ENCODE measurements at places on chromosomes 13 and 19.

- DNase-seq = no peak
Observed at GRCh38 chr13:72100339-72100738, 233.3 kb upstream of the DACH1 start.

GRCh38 chr13:45439008-45439407 is 20.8 kb upstream of the SLC25A30 start:
- no peak for DNase-seq

DNA sequence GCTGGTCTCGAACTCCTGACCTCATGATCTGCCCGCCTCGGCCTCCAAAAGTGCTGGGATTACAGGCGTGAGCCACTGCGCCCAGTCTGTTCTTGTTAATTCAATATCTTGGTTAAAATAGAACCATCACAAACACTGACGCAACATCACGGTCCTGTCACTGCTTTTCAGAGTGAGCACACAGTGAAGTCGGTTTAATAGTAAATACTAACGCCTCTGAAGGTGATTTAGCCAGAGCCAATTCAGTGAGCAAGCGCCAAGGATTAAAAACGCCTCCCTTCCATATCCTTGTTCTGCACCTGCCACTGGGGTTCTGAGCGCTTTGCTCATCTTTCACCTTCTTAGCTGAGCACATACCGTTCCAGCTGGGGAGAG is 30.3 kb downstream of the LAMP1 start:
- DNase-seq = no peak

DNA sequence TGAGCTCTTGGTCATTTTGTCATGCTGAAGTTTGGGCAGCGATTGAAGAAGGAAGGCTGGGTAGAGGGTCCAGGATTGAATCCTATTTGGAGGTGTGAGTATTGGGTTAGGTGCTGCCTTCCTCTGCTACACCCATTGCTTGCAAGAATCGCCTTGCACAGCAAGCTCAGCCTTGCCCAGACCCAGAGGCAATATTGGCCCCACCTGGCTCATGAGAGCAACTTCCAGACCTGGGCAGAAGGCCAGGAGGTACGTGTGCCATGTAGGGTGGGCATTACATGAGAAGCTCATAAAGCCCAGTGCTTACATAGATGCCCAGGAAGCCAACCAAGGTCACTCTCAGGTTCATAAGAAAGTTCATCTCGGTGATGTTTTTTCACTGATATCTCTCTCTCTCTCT is 718.0 kb downstream of the EFNB2 start:
- no peak for DNase-seq

GRCh38 chr13:112259511-112259910 is 116.6 kb upstream of the SPACA7 start:
- no peak for DNase-seq

DNA sequence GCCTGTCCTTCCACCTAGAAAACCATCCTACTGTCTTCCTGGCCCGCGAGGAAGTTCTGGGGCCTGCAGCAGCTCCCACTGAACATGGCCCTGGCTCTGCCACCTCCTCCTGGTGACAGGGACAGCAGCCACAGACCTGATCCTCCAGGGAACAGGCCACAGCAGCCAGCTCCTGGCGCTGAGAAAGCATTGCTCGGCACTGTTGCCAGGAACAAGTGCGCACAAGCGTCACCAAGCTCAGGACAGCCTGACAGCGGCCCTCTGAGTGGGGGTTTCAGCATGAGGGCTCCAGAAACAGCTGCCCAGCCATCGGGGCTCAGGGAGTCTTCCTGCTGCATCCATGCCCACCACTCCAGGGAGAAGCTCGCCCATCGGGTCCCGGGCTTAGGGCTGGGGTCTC is 21.9 kb downstream of the AP3D1 start:
- DNase-seq = no peak

DNA sequence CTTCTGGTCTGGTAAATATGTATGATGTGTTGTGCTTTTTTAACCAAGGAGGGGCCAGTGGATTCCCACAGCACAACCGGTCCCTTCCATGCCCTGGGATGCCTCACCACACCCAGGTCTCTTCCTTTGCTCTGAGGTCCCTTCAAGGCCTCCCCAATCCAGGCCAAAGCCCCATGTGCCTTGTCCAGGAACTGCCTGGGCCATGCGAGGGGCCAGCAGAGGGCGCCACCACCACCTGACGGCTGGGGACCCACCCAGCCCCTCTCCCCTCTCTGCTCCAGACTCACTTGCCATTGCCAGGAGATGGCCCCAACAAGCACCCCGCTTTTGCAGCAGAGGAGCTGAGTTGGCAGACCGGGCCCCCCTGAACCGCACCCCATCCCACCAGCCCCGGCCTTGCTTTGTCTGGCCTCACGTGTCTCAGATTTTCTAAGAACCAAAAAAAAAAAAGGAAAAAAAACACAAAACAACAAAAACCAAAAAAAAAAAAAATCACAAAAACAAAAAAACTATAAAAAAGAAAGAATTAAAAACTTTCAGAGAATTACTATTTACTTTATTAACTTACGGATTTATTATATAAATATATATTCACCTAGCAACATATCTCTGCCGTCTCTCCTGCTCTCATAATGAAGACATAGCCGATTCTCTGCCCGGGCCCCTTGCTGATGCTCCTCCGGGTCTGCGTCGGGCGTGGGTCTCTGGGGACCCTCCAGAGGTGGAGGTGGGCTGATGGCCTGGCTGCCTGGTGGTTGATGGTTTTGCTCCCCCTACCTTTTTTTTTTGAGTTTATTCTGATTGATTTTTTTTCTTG is 14.4 kb downstream of the CAPN12 start:
- peak; percentile 21 for DNase-seq

GRCh38 chr13:79799059-79799867 is 318.3 kb downstream of the NDFIP2 start:
- DNase-seq = no peak

- DNase-seq = no peak
Observed at GRCh38 chr13:44433863-44434765, 60.5 kb downstream of the SERP2 start.

GRCh38 chr19:45645631-45646344 is 6.6 kb upstream of the EML2 start:
- DNase-seq = peak; percentile 43

DNA sequence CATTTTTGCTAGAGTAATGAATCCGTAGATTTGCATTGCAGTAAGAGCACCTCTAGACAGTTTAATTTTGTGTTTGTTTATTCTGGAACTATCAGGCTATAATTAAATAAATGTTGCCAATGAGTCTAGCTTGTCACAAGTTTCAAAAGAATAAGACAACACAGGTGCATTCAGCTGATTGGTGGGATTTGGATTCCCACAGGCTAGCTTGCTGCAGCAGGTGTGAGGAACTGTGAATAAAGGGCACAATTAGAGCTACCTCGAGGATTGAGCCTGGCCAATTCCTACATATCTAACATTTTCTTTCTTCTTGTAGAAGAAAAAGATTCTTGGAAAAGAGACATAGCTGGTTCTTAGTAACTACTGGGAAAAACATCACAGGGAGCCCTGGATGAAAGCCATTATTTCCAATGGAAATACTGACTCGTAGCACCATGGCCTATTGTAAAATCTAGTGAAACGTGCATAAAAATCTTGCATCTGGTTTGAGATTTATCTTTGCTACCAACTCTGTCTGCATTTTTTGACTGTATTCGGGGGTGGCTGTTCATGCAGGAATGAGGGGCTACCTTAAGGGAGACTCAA is 360.9 kb downstream of the FGF9 start:
- DNase-seq = no peak

GRCh38 chr13:20570517-20570916 is 3.6 kb downstream of the IFT88 start:
- DNase-seq = no peak

DNA sequence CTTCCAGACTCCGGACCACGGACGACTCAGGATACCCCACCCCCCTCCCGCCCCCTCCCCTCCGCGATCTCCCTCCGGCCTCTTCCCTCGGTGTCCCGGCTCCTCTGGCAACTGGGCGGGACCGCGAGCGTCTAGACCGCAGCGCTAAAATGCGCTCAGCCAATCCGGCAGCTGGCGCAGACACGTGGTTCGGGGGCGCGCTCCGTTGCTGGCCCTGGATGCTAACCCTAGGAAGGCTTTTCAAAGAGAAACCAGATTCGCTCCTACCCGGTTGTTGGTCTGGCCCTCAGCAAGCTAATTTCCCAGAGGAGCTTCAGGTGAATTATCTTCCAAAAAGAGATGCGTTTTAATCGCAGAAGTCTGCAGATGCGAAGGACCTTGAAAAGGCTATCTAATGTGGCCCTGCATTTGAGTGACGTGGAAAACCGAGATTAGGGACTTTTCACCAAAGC is at the start of gene DZIP1:
Gene DZIP1, minus strand, starts transcription at position 106 of the 452 bp plus-strand sequence. CDS start 2,677 bp downstream, outside the sequence.
- DNase-seq = no peak

- DNase-seq = no peak
Observed at GRCh38 chr19:18606281-18607225, at the start of gene CRLF1. Gene CRLF1 (minus strand): TSS chr19:18606799. CDS start chr19:18606656, 143 bp downstream.

DNA sequence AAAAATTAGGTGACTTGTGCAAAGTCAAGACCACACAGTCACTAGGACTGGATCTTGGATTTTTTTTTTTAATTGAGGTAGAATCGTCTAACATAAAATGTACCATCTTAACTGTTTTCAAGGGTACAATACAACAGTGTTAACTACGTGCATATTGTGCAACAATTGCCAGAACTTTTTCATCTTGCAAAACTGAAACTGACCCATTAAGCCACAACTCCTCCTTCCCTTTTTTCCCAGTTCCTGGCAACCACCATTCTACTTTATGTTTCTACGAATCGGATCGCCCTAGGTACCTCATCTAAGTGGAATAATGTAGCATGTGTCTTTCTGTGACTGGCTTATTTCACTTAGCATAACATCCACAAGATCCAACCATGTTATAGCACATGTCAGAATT is 37.5 kb upstream of the POMP start:
- no peak for DNase-seq

DNA sequence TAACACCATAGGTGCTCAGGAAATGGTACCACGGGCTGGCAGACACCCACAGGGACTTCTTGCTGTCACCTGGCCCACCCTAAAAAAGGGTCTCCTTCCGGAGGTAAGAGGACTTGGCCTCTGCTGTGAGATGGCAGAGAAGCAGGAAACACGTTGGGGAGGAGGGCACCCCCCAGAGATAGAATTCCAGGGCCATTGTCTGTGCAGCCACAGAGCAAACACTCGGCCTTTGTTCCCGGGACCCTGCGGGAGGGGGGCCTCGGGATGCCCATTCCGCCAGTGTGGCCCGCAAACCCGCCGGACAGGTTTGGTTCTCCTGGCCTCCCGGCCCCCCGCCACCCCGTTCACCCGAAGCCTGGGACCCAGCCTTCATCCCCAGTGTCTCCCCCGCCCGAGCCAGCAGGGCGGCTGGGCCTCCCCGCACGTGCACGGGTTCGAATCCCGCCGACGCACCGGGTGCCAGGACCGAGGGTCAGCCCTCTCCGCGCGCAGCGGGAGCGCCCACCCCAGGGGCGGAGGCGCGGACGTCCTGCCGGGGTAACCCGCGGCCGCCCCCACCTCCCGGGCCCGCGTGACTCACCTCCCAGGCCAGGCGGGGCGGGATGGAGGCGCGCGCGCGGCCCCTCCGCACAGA is 714 bp downstream of the PLPP2 start:
- no peak for DNase-seq

GRCh38 chr19:39070888-39071287 is 13.3 kb upstream of the ACP7 start:
- no peak for DNase-seq

GRCh38 chr19:3369337-3370213 is 3.2 kb downstream of the NFIC start:
- no peak for DNase-seq

GRCh38 chr13:113109151-113110047 is 3.8 kb downstream of the F7 start:
- DNase-seq = no peak

- DNase-seq = no peak
Observed at GRCh38 chr19:49844138-49845095, 6.5 kb upstream of the PTOV1 start.

GRCh38 chr13:96792736-96793403 is 201.4 kb downstream of the OXGR1 start:
- DNase-seq = no peak

- no peak for DNase-seq
Observed at GRCh38 chr19:5607318-5608275, 15.0 kb downstream of the SAFB2 start.

DNA sequence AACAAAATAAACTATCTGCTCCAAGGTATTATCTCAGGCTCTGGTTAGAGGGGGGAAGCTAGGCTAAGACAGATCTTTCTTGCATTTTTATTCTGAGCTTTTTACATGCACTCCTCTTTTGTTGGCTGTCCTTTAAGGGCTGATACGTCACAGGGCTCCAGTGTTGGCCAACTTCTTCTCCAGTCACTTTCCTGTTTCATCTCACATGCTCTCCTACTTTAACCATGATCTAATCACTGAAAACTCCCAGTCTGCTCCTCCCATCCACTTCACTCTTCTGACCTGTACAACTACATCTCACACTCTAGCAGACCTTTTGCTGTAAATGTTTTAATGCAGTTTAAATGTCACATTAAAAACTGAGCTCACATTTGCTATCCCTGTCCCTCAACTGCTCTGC is 510.0 kb upstream of the KLF12 start:
- no peak for DNase-seq

DNA sequence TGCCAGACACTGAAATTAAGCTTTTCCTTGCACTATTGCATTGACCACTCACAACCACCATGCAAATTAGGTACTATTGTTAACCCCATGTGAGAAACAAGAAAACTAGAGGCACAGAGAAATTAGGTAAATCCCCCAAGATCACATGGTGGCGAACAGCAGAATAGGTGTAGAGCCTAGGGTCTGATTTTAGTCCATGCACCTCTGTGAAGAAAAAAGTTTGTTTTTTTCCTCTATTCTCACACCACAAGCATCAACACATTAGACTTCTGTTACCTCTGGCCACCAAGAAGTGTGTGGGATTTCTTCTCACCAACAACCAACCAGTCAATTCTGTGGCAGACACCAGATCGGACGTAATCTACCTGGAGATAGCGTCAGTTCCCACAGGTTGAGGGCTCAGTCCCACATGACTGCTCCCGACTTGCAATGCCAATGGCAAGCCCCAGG is 391.9 kb downstream of the COG6 start:
- DNase-seq = no peak

- no peak for DNase-seq
Observed at GRCh38 chr13:24313439-24313838, 4.1 kb downstream of the C1QTNF9 start.

DNA sequence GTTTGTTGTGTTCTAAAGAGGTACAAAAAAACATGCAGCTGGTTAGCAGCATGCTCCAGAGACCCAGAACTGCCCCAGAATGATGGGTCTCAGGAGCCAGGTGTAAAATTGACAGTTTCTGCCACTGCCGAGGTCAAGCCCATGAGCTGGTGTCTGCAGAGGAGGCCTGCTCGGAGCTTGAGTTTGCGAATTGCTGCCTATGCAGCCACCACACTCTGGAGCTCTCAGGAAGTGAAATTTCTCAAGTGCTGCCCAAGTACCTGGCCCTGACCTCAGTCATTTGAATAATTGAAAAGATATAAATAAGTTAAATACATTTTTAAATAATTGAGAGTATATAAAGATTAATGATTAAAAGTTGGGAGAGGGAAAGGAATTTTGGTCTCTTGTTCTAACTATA is 66.4 kb downstream of the ZAR1L start:
- no peak for DNase-seq

DNA sequence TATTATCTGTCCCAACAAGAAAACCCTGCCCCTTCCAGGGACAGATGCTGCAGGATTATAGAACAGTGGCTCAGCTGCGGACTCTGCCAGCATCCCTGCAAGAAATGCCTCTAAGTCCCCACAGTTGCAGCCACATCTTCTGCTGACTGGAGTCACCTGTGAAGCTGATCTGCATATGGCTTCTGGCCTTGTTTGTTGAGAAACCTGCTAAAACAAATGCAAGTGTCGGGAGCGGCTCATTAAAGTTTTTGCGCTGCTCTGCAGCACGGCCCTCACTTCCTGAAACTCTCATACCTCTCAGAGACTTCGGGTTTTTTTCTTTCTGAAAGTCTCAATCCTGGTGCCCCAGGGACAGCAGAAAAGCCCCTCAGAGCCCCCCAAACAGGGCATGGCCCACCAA is 725.0 kb downstream of the UQCRFS1 start:
- DNase-seq = no peak
